Omental fat pad (tissue), 4 donors: ENCODE measurements at places on chromosomes 5 and 9.

GRCh38 chr9:29209748-29210291, 1636.5 kb upstream of the C9orf72 start:
- DNase-seq, result no peak

- DNase-seq, result no peak
Observed at GRCh38 chr5:88770276-88771257, 112.4 kb downstream of the MEF2C start.

DNA sequence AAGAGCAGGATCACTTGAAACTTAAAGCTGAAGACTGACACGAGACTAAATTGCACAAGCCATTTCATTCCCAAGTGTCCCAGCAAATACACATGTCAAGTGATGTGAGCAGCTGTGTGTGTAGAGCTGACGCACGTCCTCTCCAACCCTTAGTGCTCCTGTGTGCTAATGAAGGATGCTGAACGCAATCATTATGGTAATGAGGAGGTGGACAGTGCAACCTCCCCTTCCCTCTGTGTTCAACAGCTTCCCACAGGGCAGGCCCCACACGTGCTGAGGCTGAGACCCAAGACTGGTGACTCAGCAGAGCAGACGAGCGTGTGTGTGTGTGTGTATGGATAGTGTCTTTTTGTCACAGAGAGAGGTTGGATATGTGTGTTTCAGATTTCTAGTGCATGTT, 702.1 kb downstream of the SEMA5A start:
- no peak for DNase-seq

DNA sequence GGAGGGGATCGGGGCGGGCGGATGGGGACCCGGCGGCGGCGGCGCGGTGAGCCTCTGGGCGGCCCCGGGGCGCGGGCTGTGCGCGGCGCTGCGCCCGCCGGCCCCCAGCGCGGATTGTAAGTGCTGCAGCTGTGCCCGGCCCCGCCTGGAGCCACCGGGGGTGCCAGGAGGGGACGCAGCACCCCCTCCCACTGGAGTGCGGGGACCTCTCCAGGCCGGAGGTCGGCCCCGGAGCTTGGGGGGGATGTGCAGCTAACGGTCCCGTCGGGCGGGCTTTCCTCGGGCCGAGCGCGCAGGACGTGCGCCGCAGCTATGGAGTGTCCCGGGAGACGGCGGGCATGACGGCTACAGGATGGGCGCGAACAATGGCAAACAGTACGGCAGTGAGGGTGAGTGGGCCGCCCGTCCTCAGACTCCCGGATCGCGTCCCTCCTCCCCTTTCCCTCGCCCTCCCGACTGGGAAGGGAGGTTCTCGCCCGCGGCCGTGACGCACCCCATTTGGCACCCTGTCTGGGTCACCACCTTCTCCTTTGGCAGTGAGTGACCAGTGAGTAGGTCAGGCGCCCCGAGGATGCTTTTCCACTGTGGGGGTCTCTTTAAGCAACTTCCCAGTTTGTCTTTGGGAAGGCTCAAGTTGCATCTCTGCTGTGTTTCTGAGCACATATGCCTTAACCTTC, 483 bp downstream of the FBXL7 start:
- DNase-seq, result peak; percentile 49

DNA sequence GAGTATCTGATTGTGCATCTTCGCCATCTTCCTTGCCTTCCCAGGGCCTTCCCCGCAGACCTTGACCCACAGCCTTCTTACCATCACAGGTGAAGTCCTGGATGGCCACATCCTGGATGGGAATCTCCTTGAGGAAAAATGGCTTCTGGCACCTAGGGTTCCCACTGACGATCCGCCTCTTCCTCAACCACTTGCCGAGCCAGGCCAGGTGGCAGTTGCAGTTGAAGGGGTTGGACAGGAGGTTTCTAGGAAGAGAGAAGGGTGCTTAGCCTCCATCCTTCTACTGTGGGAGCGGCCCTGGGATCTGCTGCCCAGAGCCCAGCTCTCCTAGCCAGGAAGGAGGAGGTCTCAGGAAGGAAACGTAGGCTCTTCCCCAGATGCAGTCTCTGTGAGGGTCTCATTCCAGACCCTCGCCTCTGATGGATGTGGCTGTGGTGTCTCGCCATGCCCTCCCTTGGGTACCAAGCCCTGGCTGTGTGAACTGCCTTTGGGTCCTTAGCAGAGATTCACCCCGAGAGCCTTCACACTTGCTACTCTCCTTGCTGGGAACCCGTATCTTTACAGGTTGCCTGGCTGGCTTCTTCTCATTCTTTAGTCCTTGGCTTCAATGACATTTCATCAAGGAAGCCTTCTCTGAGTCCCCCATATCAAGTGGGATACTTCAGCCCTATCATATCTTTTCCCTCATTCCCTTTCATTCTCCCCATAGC, 170.4 kb upstream of the PANK3 start:
- no peak for DNase-seq

DNA sequence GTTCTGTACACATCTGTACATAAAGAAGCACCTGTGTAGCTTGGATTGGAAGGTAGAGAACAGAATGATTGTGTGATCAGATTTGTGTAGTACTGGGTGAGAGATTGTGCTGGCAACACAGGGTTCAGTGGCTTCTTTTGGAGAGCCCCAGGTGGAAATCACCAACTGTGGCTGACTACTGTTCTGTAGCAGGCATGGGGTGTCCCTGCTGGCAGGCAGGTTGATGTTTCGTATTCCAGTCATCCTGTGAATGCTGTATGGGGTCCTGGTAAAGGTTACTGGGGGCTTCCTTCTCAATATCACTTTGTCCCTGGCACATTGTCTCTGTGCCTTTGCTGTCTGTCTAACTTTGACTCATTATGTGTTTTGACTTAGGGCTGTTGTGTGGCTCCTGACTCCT, 5.3 kb downstream of the ASPN start:
- DNase-seq, result no peak
